Vagina (tissue), 2 donors: ENCODE measurements at places on chromosomes 4 and X.

- no peak for DNase-seq
Measured at GRCh38 chrX:21905953-21906352, 34.6 kb upstream of the SMS start.

DNA sequence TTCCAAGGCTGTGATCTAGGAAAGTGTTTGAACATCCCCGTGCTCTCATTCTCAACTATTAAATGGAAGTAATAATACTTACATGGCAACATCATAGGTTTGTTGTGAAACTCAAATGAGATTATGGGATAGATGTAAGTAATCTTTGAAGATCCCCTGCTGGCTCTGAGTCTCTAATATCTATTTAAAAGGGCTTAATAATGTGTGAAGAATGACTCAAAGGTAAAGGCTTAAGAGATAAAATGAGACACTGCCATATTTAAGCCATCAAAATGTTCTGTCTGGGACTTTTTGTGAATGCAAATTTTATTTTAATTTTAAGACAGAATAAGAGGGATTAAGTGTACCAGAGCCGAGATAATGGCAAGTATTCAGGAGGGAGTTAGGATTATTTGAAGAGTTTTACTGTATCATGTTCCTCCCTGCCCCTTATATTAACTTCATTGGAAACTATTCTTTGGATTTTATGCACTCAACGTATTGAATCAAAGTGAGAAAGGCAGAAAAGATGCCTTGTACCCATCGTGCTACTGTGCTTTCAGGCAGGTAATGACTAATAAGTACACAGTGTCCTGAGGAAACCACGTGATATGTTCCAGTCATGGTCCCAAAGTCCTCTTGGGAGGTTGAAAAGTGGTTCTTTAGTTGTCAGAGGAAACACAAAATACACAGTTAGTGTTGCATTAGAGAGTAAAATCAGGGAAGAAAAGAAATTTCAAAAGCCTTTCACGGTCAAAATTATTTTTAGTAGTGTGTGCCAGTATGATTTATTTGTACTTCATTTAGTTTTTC lies 192.4 kb downstream of the RBM46 start:
- no peak for DNase-seq

DNA sequence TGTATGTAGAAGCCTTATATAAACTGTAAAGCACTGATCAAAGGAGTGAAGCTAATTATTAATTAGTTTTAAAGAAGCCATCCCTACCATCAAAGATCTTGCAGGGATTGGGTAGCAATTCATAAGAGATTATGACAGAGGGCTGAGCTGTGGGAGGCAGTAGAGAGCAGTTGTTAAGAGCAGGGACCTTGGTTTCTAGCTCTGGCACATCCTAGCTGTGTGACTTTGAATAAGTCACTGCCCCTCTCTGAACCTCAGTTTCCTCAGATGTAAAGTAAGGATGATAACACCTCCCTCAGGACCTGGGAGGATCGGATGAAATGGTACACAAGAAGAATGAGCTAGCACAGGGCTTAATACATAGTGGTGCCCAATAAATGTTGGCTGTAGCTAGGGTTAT lies 45.4 kb downstream of the APLN start:
- DNase-seq, result no peak

- DNase-seq, result no peak
Measured at GRCh38 chr4:166941629-166942028, 292.7 kb downstream of the SPOCK3 start.

DNA sequence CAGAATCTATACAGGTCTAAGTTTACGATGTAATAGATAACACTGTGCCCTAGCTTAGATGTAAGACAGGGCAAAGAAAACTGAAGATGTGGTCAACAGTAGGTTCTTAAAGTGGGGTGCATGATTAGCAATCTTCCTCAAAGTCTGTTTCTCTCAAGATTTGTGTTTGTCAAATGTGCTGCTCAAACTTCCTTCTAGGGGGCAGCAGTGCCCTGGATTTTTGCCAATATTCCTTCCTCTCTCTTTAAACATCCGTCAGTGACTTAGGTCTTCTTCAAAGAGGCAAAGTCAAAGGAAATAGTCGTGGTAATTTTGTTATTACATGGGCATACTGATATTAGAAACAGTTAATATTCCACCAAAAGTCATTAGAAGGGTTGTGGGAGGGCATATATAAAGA lies 4.2 kb upstream of the PDHA2 start:
- DNase-seq, result no peak

DNA sequence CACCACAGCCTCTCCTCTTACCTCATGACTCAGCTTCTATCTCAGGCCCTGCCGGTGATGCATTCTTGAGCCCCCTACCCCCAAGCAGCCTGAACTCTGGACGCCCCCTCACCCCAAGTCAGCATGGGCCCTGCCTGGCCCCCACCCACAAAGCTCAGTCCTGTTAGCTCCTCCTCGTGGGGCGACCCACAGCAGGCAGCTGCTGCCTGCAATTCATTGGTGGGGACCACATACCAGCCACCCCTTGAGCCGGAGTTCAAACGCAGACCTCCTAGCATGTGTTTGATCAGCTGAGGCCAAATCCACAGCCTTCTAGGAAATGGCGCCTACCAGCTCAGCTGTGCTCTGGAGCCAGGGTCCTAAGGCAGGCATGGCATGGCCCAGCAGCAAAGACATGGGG lies 111.8 kb downstream of the EFNB1 start:
- DNase-seq, result no peak

DNA sequence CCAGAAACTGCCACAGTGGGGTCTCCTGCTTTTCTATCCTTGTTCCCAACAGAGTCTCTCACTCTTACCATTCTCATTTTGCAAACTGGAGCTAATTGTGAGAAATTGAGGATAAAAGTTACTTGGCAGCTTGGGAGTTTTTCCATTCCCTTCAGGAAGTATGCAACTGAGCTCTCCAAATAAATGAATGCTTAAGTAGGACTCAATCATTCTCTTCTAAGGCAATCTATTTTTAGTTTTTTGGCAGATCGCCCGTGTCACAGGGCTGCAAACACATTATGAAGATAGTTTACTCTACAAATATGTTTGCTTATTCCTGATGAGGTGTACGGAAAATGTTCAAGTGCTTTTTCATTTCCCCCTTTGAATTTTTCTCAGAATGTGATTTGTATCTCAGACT lies 5.3 kb downstream of the ASB11 start:
- DNase-seq, result no peak

DNA sequence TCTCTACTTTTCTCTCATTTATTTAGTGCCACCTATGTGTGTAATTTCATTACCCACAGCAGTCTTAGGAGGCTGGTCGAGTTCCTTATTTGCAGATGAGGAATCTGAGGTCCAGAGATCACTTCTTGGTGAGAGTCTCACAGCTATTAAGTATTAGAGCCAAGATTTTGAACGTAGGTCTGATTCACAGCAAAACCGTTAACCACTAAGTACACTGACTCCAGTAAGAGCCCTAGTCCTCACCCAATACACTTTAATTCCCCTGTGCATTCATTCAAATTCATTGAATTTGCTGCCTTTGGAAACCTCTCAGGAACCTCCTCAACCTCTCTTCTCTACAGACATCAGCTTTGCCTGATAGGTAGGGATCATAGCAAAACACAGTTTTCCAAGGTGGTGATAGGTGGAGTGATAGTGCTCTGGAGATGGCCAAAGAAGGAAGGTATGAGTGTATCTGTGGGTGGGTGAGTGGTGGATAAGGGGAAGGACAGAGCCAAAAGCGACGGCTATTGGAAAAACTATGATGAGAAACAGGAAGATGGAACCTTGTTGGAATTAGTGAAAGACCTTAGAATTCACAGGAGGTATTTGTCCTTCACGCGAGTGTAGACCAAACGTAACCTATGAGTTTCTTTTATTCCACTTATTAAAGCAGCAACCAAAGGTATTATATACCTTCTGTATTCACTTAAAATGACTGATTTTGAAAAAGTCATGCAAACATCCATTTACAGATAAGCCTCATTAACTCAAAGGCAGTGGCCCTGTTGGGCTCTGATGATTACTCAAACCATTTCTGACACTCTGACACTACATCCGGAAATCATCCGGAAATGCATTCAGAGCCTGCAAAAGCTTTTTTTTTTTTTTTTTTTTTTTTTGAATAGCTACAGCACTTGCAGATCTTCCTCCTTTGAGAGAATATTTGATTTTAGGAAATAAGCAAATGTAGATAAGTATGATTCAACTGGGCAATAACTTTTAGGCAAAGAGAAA lies 6.3 kb downstream of the FMR1 start:
- DNase-seq, result no peak

DNA sequence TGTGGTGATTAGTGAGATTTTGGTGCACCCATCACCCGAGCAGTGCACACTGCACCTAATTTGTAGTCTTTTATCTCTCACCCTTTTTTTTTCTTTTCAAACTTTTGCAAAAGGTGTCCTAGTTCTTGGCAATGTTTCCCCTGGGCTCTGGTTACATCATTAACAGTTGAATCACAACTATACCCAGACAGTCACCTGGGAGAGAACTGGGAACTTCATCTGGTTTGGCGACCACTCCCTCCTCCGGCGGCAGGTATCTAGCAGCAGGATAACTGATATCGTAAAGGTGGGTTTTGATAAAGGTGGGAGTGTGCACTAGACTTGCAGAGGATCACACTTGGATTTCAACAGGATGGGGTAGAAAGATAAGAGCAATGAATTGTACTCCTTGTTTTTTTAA lies 140.5 kb downstream of the CHIC2 start:
- no peak for DNase-seq

DNA sequence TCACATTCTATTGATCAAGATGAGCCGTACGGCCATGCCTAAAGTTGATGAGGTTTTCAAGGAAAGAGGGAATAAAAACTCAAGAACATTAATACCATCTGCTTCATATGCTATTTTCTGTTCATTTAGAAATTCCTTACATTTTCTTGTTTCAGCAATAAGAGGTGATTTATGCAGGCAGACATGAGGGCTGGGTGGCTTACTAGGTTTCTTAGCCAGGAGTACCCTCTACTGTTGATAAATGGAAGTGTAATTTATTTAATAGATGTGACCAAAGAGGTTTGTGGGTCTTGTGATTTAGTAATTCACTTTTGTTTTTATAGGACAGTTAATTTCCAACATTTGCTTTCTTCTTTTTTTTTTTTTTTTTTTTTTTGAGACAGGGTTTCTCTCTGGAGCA lies 6.4 kb upstream of the SMIM9 start:
- no peak for DNase-seq

DNA sequence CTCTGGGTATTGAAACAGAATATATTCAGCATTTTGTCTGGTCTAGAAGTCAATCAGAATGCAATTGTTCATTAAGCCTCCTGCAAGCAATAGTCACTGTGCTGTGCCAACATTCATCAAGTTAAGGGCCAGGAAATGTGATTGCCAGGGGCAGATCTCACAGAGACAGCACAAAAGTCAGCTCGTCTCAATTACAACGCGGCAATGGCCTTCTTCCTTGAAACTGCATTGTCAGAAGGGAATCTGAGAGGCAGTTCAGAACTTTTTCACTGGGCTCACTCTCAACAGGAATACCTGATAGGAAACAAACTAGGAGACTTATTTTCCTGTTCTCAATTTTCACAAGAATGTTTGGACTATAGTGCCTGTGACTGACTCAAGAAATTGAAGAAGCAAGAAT lies 131.1 kb upstream of the NR3C2 start:
- no peak for DNase-seq

GRCh38 chr4:6443035-6444023 lies 29.1 kb downstream of the PPP2R2C start:
- no peak for DNase-seq

GRCh38 chrX:19303256-19303880 lies 40.4 kb upstream of the PDHA1 start:
- no peak for DNase-seq

DNA sequence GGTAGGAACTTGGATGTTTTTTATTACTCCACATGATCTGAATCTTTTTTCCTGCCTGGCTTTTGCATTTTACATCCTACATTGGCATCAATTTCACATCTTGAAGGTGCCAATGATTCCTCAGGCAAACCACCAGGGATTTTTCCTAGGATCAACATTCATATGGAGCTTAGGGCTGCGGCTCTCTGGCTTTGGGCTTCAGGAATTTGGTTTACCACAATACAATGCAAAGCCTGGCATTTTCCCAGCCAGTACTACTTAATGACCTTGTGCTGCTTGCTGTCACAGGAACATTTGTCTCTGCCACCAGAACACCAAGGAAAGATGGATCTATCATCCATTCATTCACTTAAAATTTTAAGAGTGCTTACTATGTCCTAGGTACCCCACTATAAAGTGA lies 180.7 kb downstream of the PDGFC start:
- no peak for DNase-seq

DNA sequence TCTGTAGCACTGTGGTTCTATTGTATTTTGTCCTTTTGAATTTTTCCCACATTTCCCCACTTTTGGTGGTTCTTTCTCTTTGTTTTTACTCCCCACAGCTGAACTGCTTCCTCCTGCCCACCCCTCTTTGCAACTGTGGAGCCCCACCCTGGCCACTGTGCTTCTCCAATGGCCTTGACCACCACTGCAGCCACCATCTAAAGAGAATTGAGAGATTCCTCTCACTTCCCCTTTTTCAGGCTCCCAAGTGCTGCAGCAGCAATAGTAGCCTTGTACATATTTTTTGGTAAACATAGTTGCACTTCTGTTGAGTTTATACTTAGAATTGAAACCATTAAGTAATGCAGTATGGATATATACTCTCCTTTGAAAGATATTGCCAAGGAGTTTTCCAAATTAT lies 51.3 kb upstream of the FRMPD3 start:
- DNase-seq, result no peak

DNA sequence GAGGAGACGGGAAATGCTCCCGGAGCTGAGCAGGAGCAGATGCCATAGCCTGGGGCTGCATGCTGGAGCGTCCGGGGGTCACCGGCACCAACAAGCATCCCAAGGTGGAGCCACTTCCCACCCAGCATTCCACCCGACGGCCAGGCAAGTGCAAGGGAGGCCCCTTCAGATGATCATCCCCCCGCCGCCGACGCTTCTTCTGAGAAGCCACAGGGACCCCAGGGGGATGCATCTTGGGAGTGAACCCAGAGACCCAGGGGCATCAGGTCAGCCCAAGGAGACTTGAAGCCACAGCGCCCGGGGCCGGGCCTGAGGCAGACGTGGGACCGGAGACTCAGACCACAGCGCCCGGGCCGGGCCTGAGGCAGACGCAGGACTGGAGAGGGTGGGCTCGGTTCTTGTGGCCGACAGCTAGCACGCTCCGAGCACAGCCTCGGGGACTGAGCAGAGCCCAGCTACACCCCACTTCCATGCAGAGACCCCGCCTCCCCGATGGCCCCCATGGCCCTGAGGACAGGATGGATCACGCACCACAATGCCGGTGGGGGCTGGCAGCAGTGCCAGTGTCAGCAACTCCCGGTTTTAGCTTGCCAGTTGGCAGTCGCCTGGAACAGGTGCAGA lies 33.0 kb upstream of the CPLX1 start:
- no peak for DNase-seq

GRCh38 chr4:25310066-25310802 lies 2.3 kb upstream of the ZCCHC4 start:
- DNase-seq, result no peak
